Osteocyte (in vitro differentiated cells): ENCODE measurements at places on chromosomes 5 and 9.
A peak's percentile ranks its signal among the peaks of the same experiment; 100 is the strongest.

DNA sequence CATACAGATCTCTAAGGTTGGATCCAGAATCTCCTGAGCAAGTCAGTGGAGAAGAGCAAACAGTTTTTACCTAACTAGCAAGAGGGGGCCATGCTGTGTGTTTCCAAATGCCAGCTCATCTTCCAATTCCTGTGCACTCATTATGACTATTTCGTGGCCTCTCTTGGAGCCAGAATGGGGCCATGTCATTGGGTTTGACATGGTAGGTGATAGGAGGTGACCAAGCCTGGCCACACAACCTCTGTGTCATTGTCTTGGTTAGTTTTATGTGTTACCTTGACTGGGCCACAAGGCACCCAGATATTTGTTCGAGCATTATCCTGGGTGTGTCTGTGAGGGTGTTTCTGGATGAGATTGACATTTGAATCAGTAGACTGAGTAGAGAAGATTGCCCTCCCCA, 206.2 kb downstream of the HSPA4 start:
- no peak for DNase-seq

GRCh38 chr5:74640954-74641734, 616 bp upstream of the ENC1 start:
- DNase-seq = peak; percentile 88

DNA sequence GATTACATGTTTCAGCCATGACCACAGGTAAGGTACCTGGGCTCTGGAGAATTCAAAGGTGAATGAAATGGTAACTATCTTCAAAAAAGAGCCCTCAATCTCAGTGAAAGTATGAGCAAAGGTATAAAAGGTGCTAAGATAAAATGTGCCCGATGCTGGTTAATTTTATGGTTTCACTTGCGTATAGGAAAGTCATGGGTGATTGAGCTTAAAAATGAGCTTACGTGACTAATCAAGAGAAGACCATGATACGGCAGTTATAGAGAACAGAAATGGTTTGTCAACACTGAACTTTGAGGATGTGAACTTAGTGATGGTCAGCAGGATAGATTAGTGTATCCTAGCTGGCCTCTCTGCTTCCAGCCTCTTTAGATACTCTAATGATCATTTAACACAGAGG, 320.1 kb downstream of the DEPDC1B start:
- DNase-seq = no peak

DNA sequence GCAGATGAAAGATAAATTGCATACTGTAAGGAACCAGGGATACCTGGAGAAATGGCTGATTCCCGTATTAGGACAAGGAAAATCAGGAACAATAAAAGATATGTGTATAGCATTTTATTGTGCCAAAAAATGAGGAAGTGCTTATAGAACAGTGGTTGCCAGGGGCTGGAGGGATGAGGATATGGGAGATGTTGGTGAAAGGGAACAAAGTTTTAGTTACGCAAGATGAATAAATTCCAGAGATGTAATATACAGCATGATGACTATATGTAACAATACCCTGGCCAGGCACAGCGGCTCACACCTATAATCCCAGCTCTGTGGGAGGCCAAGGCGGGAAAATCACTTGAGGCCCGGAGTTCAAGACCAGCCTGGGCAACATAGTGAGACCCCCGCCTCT, 101.8 kb downstream of the CDK5RAP2 start:
- DNase-seq = no peak

DNA sequence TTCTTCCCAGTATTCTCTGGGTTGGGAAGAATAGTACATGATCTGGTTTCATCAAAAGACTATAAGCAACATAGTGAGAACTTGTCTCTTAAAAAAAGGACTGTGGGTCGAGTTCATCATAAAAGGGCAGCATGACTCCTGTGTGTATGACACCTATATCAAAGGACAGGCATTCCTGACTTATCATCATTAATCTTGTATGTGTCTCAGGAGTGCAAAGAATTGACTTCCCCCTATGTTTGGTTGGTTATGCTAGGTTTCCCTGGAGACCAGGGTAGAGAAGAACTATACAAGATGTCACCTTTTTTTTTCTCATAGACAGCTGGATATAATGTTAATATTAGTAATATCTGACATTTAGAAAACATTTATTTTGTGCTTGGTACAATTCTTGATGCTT, 173.1 kb upstream of the ANKRD55 start:
- no peak for DNase-seq

GRCh38 chr9:117377046-117377445, 37.8 kb downstream of the ASTN2 start:
- no peak for DNase-seq

DNA sequence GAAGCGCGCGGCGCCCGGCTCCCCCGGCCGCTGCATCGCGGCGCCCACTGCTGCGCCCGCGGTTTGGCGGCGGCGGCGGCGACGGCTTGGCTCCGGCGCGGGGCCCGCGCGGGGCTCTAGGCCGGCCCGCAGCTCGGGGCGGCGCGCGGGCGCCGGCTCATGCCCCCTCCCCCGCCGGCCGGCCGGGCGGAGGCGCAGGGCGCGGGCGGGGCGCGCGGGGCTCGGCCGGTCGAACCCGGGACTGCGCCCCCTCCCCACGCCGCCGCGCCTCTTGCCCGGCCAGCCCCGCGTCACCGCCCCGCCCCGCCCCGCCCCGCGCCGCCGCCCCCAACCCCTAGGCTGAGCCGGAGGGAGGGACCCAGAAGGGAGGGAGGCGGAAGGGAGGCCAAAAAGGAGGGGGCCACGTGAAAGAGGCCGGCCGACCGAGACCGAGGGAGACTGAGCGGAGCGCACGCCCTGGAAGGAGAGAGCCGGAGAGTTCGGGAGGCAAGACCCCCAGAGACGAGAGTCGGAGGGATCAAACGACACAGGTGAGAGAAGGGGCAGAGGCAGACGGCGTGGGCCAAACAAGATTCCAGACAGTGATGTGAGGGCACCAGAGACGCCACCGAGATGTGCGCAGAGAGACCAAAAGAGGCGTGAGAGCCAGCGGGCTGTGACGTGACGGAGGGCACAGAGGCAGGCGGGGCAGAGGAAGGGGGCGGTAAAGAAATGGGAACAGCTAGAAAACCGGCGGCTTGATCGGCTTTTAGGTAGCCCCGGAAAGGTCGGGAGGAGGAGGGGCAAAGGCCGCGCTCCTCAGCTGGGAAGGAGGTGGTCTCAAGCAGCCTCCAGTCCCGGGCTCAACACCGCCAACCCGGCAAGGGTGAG, at the start of gene BARX1:
TSS of gene BARX1 (minus strand) at position 245 of the 870 bp plus-strand sequence. CDS start at position 36, 209 bp downstream.
- DNase-seq = no peak

- no peak for DNase-seq
Measured at GRCh38 chr9:114278881-114279570, 43.9 kb upstream of the ORM1 start.

GRCh38 chr5:138616508-138616907, 41.3 kb upstream of the HSPA9 start:
- no peak for DNase-seq

- no peak for DNase-seq
Measured at GRCh38 chr9:89317282-89317681, 1.0 kb upstream of the SECISBP2 start.

DNA sequence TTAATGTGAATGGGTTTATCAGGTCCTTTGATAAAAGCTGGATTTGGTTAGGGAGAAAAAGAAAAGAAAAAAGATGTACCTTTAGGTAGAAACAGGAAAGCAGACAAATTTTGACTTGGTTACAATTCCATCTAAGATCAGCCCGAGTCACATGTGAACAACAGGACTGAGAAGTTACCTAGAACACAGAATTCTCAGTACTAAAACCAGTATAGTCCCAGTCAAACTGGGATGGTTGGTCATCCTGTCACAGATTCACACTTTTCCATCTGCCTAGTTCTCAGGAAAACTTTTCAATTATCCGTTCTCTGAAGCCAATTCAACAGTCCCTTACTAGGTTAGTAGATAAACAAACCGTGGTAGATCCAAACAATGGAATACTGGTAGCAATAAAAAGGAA, 190.3 kb upstream of the PTGER4 start:
- no peak for DNase-seq

GRCh38 chr5:77635067-77635916, 3.2 kb downstream of the OTP start:
- no peak for DNase-seq

- no peak for DNase-seq
Measured at GRCh38 chr9:113484258-113484730, 20.8 kb downstream of the RGS3 start.

GRCh38 chr5:151597749-151598148, 6.6 kb upstream of the FAT2 start:
- DNase-seq = no peak

- DNase-seq = no peak
Measured at GRCh38 chr9:123929177-123929869, 603 bp downstream of the DENND1A start.

GRCh38 chr5:138464008-138464387, 1.3 kb upstream of the EGR1 start:
- peak; percentile 99 for DNase-seq

GRCh38 chr9:35635730-35636129, 15.0 kb downstream of the SIT1 start:
- DNase-seq = no peak

GRCh38 chr9:134597041-134597913, 44.3 kb upstream of the COL5A1 start:
- DNase-seq = peak; percentile 67

DNA sequence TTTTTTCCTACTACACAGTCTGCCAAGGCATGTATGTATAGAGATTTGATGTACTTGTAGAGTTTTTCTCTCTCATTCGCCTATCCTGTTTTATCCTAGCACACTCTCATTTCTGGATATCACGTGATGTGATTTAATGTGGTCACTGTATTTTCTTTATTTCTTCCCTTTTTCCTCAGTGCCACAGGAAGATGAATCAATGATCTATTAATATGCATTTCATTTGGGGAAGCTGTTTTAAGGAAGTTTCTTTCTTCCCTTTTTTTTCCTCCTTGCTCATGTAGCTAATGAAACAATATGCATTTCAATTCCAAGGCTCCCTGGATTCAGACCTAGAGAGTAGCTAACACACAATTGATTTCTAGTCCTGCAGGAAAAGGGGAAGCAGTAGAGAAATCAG, 506.3 kb upstream of the WWC1 start:
- DNase-seq = no peak

GRCh38 chr9:35906923-35907699, 1.1 kb downstream of the HRCT1 start:
- DNase-seq = no peak

DNA sequence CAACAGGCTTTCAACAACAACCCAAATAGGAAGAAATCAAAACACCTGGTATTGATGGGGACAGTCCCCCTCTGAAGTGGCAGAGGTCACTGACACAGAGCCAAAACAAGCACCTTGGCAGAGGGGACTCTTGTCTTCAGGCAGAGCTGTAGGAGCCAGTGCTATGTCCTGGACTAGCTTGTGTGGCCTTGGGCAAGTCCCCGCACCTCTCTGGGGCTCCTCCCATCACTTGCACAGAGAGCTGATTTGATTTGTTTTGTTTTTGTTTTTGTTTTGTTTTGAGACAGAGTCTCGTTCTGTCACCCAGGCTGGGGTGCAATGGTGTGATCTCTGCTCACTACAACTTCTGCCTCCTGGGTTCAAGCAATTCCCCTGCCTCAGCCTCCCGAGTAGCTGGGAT, 100.8 kb downstream of the C9orf50 start:
- no peak for DNase-seq

DNA sequence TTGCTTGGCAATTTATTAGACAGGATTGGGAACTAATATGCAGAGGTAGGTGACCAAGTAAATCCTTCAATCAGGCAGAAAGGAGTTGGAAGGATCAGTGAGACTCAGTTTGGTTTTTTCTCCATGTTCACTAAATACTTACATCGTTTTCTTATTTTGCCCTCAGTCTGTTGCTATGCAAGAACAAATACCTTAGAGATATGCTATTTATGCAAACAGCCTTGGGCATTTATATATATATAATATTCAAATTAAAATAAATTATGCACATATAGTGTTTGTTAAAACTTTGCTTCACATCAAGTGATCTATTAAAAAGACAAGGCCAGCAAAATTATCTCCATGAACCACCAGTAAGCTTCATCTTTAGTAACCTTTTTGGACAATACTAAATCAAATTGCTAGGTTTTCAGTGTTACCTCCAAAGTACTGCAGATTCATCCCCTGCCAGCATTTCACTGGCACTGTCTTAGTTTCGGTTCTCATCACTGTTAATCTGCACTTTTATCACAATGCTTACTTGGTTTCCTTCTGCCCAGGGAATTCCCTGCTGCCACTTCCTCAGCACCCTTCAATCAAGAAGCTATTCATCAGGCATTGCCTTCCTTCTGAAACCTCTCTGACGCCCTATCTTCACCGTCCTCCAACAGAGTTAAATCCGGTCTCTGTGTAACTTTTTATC, 26.0 kb upstream of the LIFR start:
- DNase-seq = no peak

GRCh38 chr9:2523591-2523990, 98.0 kb upstream of the VLDLR start:
- DNase-seq = no peak

- no peak for DNase-seq
Measured at GRCh38 chr9:133188843-133189180, 20.2 kb downstream of the OBP2B start.

- no peak for DNase-seq
Measured at GRCh38 chr9:88747768-88748167, 212.8 kb downstream of the NXNL2 start.

- no peak for DNase-seq
Measured at GRCh38 chr9:127979333-127980059, 1.3 kb downstream of the EEIG1 start.

DNA sequence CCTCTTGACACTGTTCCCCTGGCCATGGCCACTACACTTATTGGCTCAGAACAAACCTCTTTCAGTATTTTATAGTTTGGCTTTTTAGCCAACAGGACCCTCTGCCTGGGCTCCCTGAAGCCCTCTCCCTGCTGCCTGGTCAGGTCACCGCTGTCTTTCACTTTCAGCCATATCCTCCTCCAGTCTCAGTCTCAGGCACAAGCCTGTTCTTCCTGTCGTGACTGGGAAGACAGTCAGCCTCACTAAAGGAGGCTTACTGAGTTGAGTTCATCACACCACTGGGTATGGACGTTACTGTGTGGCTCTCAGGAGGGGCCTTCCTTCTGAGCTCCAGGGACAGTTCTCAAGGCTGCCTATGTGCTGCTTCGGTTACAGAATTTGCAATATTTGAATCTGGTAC, 2.0 kb downstream of the QSOX2 start:
- no peak for DNase-seq

GRCh38 chr9:20618361-20618802, 3.9 kb downstream of the MLLT3 start:
- DNase-seq = no peak

- DNase-seq = no peak
Measured at GRCh38 chr9:73911804-73912203, 585.3 kb upstream of the RORB start.

GRCh38 chr9:95834281-95834907, 41.1 kb upstream of the ERCC6L2 start:
- DNase-seq = no peak

GRCh38 chr5:147610798-147611197, 100.9 kb upstream of the DPYSL3 start:
- DNase-seq = no peak

- no peak for DNase-seq
Measured at GRCh38 chr5:165525271-165525670, 2019.9 kb downstream of the MAT2B start.

GRCh38 chr5:88644676-88645075, 238.3 kb downstream of the MEF2C start:
- DNase-seq = no peak

- no peak for DNase-seq
Measured at GRCh38 chr9:87685871-87686519, 39.9 kb upstream of the CTSL start.

GRCh38 chr5:124650147-124650561, 96.3 kb downstream of the ZNF608 start:
- no peak for DNase-seq
